ENCODE measurements at places on chromosomes 7 and 10.
A peak's percentile ranks its signal among the peaks of the same experiment; 100 is the strongest.

GRCh38 chr7:8283968-8284367, 22.0 kb upstream of the ICA1 start:
- no peak for DNase-seq

DNA sequence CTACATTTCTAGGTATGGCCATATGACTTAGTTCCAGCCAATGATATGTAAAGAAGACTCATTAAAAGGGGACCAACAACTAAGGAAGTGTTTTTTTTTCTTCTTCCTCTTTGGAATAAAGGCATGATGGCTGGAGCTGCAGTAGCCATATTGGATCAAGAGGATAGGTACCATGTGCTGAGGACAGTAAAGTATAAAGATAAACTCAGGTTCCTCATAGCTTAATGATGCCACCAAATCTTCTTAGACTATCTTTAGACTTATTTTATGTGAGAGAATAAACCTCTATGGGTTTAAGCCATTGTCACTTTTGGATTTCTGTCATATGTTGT, 85.3 kb downstream of the ANLN start:
- DNase-seq = no peak

GRCh38 chr10:62390497-62391176, 16.5 kb downstream of the ZNF365 start:
- no peak for DNase-seq

DNA sequence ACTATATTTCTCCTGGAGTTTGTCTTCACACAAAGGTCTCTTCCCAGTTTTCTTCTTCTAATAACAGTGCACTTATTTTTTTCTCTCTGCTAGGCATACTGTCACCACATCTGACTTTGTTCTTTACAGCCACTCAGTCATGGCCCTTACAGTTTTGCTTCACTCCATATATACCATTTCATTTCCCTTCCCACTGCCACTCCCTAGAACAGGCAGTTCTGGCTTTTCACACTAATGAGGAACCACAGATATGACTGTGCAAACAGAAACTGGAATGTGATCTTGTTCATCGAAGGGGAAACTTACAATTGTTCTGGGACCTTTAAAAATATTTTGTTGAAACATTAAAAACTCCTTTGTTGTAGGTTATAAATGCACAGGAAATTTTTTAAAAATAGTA, 67.3 kb downstream of the EPDR1 start:
- DNase-seq = no peak

GRCh38 chr10:29525762-29526161, 109.0 kb downstream of the SVIL start:
- DNase-seq = no peak

DNA sequence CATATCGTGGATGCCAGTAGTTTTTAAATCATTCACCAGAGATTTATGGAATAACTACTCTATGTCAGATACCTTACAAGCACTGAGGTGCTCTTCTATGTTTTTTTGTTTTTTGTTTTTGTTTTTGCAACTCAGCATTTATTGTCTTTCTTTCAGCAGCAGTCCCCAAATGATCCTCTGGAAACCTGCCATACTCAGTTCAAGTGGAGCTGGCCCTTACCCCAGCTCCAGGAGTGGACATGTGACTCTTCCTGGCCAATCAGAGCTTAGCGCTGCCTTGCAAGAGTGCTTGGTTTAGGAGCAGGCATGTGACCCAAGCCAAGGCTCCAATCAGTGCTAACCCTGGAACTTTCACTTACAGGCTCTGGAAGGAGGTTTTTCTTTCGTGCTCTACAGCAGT, 356.6 kb upstream of the ZMIZ1 start:
- DNase-seq = no peak

GRCh38 chr7:156143683-156144082, 331.4 kb upstream of the SHH start:
- DNase-seq = no peak

DNA sequence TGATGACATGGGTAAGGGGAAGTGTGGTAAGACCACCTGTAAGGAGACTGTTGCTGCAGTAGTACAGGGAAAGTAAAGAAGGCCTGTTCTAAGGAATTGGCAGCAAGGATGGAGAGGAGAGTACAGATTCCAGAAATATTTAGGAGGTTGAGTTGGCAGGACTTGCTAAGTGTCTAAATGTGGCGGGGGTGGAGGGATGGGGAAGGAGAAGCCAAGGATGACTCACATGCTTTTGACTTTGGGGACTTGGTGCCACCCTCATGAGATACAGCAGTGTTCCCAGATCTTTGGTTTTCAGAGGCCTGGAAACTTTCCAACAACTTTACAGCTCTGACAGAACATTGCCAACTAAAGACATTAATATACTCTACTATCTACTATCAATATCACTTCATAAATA, 45.4 kb downstream of the CDK6 start:
- DNase-seq = no peak

DNA sequence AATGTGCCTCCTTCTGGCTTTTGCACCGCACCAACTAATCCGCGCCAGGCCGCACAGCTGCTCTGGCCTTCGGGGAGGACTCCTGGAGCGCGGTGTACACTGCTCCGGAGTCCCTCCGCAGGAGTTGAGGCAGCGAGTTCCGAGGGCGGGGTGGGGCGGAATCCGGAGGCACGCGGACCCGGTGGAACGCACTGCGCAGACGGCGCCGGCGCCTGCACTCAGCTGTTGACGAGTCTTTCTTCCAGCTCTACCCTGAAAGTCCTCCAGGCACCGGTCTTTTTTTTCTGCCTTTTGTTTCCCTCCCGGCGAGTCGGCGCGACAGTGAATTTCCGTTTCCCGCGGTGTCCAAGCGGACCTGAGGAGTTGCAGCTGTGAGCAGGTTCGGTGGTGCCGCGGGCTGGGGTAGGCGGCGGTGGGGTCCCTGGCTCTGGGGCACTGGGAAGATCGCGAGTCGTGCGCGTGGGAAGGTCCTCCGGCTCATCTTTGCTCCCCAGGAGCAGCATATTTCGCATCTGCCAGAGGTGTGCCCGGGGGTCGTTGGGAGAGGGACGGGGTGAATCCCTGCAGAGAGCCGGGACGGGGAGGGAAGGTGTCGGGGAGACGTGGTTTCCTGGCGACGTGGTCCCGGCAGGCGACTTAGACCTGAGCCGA, 44.1 kb downstream of the SFTPD start:
- DNase-seq = peak; percentile 42

- no peak for DNase-seq
Observed at GRCh38 chr7:23672033-23672432, 8.0 kb upstream of the FAM221A start.

DNA sequence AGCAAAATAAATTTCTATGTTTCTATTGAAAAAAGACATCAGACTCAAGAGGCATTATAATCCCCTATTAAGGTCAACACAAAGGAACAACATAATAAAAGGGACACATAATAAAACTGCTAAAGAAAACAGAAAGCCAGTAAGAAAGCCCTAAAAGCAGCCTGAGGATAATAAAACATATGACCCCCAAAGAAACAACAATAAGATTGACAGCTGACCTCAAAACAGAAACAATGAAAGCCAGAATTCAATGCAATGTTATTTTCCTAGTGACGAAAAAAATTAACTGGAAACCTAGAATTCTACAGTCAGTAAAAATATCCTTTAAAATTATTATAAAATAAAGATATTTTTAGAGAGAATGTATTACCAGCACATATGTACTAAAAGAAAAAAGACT, 44.9 kb upstream of the FAM171A1 start:
- no peak for DNase-seq

GRCh38 chr10:123585477-123586445, 80.4 kb upstream of the GPR26 start:
- no peak for DNase-seq

GRCh38 chr10:63718421-63718820, 197.2 kb downstream of the REEP3 start:
- DNase-seq = no peak

DNA sequence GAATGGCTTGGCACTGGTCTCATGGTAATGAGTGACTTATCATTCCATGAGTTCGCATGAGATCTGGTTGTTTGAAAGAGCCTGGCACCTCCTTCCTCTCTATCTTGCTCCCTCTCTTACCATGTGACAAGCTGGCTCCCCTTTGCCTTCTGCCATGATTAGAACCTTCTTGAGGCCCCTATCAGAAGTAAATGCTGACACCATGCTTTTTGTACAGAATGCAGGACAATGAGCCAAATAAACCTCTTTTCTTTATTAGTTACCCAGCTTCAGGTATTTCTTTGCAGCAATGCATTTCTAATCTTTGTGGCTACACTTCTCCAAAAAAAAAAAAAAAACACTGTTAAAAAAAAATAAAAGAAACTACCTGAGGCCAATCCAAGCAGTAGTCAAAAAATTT, 17.1 kb upstream of the SLC13A1 start:
- no peak for DNase-seq

DNA sequence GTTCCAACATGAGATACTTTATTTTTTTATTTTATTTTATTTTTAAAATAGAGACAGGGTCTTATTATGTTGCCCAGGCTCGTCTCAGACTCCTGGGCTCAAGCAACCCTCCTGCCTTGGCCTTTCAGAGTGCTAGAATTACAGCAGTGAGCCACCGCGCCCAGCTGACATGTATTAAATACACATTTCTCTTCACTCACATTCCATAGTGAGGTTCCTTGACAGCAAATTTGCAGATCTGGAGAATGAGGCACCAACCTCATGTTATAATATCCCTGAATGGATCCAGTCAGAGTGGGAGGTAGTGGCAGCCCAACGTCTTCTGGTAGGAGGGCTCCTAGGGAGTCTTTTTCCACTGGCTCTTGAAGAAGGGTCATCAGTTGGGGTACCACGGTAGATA, 46.1 kb downstream of the OGDH start:
- no peak for DNase-seq

- peak; percentile 68 for DNase-seq
Observed at GRCh38 chr7:5396542-5396941, 27.1 kb downstream of the TNRC18 start.

Data from CD8-positive, alpha-beta T cell (primary cell).